Omental fat pad (tissue), 4 donors: ENCODE measurements at places on chromosomes 12 and 14.
A peak's percentile ranks its signal among the peaks of the same experiment; 100 is the strongest.

DNA sequence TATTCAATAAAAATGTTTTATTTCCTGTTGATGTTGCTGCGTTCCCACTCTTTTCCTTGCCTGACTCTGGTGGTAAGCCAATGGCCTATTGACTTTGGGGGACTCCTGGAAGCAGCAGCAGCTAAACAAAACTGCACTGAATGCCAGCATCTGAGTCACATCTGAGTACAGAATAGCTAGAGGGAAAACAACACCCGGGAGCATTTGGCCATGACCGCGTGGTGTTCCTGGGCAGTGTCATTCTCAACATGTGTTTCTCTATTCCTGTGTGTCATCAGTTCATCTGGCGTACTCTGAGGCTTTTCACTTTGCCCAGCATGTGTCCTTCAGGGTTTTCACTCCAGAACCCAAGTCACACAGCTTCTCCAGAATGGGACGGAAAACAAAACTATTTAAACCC is 238.8 kb downstream of the PAWR start:
- peak; percentile 28 for DNase-seq

DNA sequence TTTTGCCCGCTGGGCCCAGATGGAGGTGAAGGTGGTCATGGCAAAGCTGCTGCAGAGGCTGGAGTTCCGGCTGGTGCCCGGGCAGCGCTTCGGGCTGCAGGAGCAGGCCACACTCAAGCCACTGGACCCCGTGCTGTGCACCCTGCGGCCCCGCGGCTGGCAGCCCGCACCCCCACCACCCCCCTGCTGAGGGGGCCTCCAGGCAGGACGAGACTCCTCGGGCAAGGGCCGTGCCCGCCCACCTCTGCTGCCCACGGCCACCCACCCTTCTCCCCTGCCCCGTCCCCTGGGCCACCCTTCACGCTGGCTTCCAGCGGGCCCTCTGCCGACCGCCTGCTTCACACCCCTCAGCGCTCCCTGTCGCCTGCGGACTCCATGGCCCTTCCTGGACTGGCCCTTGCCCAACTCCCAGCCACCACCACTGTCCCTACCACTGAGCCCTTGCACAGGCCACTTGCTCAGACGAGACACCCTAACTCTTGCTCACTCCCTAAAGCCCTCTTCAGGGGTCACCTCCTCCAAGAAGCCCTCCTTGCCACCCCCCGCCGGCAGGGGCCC is 42.5 kb downstream of the CYP46A1 start:
- peak; percentile 10 for DNase-seq

GRCh38 chr14:77318006-77318553 is 2.6 kb downstream of the POMT2 start:
- DNase-seq = no peak

GRCh38 chr12:25131270-25131669 is 63.7 kb downstream of the DNAI7 start:
- no peak for DNase-seq

- DNase-seq = no peak
Measured at GRCh38 chr14:76334316-76334715, 41.6 kb upstream of the ESRRB start.

DNA sequence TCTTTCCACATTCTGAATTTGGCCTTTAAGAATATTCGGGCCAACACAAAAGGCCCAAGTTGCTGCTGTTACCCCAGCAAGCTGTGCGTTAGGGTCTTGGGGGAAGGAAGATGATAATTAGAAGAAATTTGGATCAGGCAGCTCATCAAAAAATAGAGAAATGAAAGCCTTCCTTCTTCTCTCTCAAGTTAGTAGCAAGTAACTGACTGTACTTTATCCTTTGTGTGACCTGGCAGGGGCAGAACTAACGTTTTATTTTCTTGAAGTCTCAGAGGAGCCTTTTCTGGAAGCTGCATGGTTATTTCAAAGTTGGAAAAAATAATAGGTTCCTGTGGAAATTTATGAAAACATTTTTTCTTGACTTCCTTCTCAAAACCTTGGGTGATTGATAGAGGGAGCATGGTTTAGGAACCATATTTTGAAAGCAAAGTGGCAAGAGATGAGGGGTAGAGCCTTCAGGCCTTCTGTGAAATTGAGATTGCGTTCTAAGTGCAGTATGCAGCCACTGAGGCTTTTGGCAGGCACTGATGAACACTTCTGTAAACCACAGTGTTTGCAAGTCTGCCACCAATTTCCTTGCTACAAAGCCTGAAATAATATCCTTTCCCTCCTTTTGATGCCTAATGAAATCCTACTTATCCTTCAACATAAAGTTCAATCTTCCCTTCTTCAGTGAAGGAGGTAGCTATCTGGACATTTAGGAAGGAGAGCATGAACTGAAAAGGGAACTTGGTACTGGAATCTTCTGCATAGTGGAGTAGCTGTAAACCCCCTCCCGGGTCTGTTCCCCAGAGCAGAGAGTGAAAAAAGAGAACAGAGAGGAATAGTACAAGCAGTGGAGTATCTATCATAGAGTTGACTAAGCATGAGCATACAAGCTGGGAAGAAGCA is 123.2 kb downstream of the FGD4 start:
- no peak for DNase-seq

DNA sequence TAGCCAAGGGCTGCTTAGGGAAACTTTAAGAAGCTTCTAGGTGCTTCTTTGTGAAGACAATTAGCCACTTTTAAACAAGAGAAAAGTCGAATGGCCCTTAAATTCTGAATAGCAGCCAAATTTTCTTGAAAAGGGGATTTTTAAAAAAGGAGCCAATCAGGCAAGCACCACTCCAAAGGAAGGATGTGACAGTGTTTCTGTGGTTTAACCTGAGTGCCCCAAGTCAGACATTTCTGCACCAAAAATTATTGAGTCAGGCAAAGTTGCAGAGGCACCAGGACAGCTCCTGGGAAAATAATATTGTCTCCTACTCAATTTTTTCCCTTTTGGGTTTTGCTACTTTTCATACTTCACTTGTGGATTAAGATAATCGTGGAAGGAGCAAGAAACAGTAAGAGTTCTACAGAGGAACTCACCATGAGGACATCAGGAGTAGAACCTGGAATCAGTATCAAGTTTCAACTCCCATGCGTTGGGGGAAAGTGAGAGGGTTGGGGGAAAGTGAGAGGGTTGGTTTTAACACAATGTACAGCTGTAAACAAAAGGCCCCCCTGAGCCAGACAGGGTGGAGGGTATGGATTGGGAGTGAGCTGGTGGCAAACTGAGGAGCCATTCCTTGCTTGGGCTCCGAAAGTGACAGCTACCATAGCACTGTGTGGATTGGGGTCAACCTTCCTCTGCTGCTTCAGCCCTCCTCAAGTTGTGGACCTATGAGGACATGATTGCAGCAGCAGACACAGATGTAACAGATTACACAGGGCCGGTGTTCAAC is 90.8 kb downstream of the SLC38A1 start:
- no peak for DNase-seq

DNA sequence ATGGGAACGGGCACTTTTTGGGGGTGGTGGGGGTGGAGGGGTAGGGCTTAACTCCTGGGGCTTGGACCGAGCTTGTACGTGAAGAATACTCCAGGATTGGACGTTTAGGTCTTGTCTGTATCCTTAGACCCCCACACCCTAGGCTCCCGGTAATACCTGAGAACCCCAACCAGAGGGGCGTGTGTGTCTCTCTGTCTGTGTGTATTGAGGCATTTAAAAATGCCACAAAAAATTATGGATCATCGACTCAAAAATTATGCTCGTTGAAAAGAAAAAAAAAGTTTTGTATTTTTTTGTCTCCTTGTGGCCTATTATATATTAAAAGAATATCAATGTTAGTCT is 459 bp downstream of the PPFIBP1 start:
- no peak for DNase-seq

DNA sequence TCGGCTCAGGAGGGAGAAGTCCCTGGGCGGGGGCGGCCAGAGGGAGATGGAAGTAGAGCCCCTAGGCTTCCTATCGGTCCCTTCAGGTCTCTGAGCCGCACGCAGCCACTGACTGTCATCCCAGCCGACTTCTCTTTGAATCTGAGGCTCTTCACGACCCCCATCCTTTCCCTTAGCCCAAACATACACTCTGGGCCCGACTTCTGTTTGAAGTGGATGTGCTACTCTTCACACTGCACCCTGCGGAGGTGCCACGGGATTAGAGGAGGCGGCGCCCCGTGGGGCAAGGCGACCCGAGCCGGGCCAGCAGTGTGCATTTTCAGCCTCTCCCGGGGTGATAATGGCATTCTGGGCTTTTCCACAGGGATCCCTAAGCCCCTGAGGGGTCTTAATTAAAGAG is 6.0 kb upstream of the DACT1 start:
- no peak for DNase-seq

GRCh38 chr14:51525739-51526138 is 126.0 kb upstream of the FRMD6 start:
- DNase-seq = no peak

- DNase-seq = no peak
Measured at GRCh38 chr14:55973911-55974630, 144.1 kb upstream of the PELI2 start.

- DNase-seq = no peak
Measured at GRCh38 chr12:7058163-7058845, 2.2 kb upstream of the C1S start.

GRCh38 chr14:101017806-101018560 is 114.5 kb upstream of the RTL1 start:
- DNase-seq = peak; percentile 12

GRCh38 chr14:95140060-95140858 is 17.1 kb downstream of the DICER1 start:
- no peak for DNase-seq

DNA sequence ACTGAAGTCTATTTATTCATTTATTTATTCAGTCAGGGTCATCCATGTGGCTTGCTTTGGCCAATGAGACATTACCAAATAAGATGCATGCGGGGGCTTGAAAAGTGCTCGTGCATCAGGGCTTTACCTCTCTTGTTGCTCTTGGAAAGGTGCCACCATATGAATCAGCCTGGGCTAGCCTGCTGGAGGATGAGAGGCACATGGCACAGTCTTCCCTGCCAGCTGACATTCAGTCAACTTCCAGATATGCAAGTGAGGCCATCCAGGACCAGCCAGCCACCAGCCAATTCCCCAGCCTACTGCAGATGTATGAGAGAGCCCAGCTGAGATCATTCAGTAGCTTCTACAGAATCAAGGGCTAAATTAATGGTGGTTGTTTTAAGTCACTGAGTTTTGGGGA is 105.2 kb upstream of the RPH3A start:
- DNase-seq = no peak

- DNase-seq = no peak
Measured at GRCh38 chr14:91313852-91314251, 69.3 kb upstream of the GPR68 start.

- no peak for DNase-seq
Measured at GRCh38 chr14:61102549-61103466, 121.8 kb downstream of the SLC38A6 start.

- no peak for DNase-seq
Measured at GRCh38 chr12:2256915-2257314, 204.1 kb downstream of the CACNA1C start.

DNA sequence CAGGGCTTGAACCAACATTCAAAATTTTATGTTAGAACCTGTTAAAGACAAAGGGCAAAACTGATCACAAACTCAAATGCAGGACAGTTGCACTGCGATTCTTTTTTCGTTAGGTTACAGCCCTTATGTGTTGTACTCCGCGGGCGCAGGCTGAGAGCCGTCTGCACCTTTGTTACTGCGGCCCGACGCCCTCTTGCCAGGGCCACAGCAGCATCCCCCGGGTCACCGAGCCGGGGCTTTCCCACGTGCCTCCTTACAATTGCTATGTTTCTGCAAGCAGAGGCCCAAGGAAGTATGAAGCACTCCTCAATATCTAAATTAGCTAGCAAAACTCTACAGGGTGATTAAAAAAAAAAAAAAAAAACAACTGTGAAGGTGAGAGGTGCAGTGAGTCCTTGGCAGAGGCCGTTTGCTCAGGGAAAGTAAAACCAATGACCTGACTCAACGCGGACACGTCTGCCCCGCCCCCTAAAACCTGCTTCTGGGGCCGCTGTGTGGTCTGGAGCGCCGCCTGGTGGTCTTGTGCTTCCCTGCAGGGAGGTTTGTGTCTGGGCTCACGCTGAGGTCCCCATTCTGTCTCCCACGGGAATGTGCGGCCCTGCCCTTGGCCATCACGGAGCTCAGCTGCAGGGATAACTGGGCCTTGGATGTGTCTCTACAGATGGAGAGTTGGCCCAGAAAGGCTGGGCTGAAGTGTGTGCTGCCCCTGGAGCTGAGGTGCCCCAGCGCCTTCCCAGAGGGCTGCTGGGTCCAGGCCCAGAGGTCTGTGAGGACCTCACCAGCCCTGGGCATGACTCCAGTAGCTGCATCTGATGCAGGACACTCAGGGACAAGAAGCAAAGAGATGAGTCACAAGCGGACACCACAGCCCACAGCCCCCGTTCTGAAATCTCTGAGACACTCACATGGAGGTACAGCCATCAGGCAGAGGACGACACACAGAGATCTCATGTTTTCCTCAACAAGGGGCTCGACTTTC is 418.5 kb downstream of the TMEM121 start:
- peak; percentile 66 for DNase-seq

GRCh38 chr14:44477953-44478352 is 29.1 kb downstream of the FSCB start:
- DNase-seq = no peak

DNA sequence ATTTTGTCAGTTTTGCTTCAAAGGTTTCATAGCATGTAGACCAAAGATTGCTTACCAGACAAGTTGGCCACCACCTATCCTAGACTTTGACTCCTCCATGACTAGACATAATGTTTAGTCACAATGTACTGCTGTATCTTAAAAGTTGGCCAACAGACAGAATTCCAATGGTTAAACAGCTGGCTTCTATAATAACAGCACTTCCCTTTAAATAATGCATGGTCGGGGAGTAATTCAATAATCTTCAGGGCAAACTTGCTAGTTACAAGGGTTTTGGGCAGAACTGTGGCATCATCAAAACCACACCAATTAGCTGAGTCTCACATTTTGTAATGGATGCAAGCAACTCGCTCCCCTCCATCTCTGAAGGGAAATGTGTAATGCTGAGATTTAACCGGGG is 56.9 kb downstream of the IGF1 start:
- no peak for DNase-seq
